ENCODE measurements at places on chromosomes 4 and X.

DNA sequence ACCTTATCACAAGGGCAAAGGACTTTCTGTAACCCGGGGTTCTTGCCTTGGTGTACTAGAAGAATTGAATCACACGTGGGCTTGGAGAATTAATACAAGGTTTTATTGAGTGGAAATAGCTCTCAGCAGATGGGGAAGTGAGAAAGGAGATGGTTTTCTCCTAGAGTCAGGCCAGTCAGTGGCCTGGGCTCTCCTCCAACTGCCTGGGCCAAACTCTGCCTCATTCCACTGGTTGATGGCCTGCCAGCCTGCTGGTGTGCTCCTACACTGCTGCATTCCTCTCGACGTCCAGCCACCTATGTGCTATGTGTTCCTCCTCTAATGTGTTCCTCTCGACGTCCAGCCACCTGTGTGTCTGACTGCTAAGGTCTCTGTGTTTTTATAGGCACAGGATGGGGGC, 35.3 kb upstream of the SPIN2A start:
- DNase-seq, result no peak

DNA sequence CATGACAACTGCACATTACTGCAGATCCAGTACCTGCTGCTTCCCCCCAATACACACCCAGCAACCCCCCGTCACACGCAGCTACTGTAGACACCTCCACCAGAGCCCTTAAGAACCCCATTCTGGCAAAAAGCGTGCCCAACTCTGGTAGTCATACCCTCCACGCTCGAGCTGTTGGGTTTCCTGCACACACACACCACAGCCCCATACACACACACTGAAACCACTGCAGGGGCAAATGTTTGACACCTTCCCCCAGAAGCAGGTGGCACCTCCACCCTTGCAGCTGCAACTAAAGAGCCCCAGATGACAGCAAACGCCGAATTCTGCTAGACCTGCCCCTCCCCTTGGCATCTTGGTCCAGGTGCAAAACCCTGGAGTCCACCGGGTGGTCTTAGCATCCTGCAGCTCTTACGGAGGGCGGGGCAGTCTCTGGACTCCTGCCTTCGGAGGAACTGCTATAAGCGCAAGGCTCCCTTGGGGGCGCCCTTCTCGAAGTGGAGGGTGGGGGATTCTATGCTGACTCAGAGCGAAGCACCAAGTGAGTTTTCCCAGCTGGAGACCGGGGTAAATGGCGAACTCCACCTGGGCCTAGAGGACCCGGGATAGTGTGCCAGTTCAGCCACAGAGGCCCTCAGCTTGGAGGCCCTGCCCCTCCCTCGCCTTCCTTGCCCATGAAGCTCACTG, 1.5 kb downstream of the FRMPD3 start:
- no peak for DNase-seq

DNA sequence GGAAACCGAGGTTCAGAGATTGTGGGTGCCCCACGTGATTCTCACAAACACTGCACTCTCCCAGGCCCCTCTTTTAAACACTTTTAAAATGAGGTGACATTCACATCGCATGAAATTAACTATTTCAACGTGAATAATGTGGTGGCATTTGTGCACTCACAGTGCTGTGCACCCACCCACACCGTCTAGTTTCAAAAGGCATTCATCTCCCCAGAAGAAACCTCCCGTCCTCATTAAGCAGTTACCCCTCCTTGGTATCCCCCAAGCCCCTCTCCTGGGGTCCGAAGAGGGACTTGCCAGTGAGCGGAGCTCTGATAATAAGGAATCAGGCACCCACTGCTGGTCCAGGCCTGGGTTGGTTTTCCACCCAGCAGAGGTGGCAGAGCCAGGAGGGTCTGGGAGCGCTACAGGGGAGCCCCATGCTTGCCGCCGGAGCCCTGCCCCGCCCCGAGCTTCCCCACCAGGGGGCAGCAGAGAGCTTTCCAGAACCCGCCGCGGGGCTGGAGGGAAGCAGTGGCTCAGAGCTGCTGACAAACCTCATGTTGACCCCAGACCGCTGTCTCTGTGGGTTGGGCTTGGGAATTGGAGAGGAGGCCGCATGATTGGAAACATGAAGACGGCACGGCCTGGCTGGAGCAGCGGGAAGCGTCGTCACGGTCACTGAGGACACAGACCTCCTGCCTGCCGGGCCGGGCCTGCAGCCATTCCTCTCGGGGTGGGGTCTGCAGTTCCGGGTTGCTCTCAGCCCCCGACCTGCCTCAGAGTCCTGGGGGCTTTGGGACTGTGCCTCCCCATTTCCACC, 27.5 kb upstream of the HTRA3 start:
- DNase-seq, result peak; percentile 45

- DNase-seq, result no peak
Observed at GRCh38 chr4:144547678-144548298, 98.2 kb upstream of the HHIP start.

DNA sequence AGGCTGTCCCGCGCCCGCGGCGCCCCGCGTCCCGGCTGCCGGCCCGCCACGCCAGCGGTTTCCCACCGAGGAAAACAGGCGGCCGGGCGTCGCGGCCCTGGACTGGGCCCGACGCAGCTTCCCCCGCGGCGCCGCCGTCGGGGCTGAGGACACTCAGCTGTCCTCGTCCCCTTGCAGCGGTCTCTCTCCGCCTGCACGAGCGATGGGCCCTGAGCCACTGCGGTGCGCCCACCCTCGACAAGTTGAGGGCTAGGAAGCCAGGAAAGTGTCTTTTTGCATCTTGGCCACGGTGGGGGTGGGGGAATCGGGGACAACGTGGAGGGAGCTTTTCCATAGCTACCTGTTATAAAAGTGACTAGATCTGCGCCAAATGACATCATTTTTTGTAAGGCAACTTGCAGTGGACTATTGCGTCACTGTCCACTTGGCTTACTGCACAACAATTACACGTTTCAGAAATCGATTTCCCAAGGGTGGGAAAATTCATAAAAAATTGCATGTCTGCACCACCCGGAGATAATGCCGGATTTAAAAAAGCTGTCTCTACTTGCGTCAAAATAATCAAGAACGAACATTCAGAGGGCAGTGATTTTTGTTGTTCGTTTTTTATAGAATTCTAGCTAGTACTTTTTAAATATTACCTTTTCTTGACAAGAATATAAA, 1.1 kb downstream of the KLHL15 start:
- DNase-seq, result peak; percentile 36

GRCh38 chr4:171601091-171601490, 212.1 kb upstream of the GALNTL6 start:
- no peak for DNase-seq

DNA sequence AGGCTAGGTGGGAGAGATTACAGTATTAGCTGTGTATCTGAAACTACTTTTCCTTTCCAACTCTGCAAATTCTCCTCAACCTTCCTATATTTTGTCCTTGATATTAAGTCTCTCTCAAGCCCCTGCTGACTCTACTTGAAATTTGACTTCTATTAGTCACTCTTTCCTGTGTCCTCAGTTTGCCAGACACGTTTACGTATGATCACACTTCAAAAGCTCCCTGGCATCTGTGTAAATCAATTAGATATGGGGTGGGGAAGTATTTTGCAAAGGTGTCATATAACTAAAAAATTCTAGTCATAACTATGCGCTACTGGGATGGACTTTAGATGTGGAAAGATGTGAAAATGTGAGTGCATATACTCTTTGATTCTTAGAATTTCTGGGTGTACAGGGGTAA, 67.4 kb upstream of the ARHGAP24 start:
- DNase-seq, result no peak

DNA sequence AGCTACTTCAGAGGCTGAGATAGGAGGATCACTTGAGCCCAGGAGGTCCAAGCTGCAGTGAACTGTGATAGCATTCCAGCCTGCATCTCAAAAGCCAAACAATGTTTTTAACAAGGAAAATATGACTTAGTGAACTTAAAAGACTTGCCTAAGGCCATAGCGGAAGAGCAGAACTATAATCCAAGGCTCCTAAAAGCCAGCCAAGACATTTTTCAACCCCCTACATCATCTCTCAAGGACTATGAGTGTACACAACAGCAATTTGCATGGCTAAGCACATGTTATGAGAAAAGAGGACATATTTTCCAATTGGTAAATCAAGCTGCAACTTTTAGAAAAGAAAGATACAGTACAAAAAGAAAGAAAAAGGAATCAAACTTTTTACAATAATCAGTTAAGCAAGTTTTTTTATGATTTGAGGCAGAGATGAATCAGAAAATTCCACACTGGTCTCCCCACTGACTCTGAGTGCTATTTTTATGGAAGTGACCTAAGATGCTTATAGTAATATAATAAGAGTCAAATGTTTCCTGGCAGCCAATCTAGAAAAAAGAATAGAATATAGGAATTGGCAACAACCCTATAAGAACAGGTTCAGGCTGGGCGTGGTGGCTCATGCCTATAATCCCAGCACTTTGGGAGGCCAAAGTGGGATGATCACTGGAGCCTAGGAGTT, 9.8 kb upstream of the ACOT9 start:
- no peak for DNase-seq

DNA sequence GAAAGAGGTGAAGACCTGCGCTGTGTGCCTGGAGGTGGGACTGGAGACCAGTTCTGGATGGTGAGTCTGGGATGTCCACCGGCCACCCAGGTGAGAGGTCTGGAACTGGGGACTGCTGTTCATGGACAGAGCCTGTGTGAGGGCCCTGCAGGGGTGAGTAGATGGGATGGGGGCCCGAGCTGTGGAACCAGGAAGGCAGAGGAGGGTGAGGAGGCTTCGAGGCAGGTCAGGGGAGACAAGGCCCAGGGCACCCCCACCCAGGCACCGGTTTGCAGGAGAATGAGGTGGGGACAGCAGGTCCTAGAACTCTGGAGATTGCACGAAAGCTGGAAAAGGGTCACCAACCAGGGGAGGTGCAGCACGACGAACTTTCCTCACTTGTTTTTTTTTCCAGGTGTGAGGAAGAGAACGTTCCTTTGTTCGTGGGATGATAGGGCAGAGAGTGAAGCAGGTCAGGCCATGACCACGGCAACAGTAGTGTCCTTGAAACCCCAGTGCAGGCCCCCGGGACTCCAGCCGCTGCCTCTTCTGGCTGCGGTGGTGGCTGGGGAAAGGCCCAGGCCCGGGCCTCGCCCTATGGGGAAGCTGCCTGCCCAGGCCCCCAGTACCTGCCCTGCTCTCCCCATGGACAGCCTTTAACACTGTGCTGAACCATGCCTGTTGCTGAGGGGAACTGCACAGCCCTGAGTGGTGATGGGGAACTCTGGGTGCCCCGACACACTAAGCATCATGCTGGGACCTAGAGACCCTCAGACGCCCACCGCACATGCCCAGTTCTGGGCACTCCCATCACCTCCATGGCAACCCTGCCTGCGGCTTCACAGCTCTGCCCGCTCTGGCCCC, 22.9 kb downstream of the TNIP2 start:
- DNase-seq, result no peak

GRCh38 chr4:17332478-17332877, 179.4 kb downstream of the QDPR start:
- no peak for DNase-seq

- no peak for DNase-seq
Observed at GRCh38 chrX:22950269-22951266, 49.2 kb upstream of the DDX53 start.

- no peak for DNase-seq
Observed at GRCh38 chrX:54166915-54167314, 16.1 kb downstream of the FAM120C start.

All from NCI-H2171 treated with DMSO at 0.1 percent for 48 hours (cell line).